Activated CD4-positive, alpha-beta T cell treated with anti-CD3 and anti-CD28 coated beads for 36 hours (primary cell): ENCODE measurements at places on chromosomes 1 and 21. TPM values are rescaled to one million over a fixed set of nuclear protein-coding genes. Genes with fewer than 3 reads are reported as not detected.

MMEL1 gene
- 0.97 TPM for total RNA-seq

KCNN3 gene
- 0.25 TPM for total RNA-seq

ZFP69B gene
- 4.6 TPM for total RNA-seq

OPRD1 gene
- total RNA-seq, result 0.02 TPM

PIK3CD gene
- 114 TPM for total RNA-seq

CTSS gene
- total RNA-seq, result 44.8 TPM

KRTAP19-3 gene
- not detected for total RNA-seq

FCRL2 gene
- not detected for total RNA-seq

FBLIM1 gene
- not detected for total RNA-seq

SPRR2G gene
- not detected for total RNA-seq

CFAP107 gene
- total RNA-seq, result not detected

CCNL2 gene
- 89.7 TPM for total RNA-seq

KIAA0040 gene
- 26.1 TPM for total RNA-seq

KCNC4 gene
- total RNA-seq, result 13.9 TPM

ZNF683 gene
- total RNA-seq, result not detected

C8A gene
- total RNA-seq, result not detected

HNRNPCL4 gene
- not detected for total RNA-seq

IFI44L gene
- 52.1 TPM for total RNA-seq

AURKAIP1 gene
- total RNA-seq, result 117 TPM

LINGO4 gene
- total RNA-seq, result 0.09 TPM

PLA2G2A gene
- total RNA-seq, result not detected

CCDC185 gene
- not detected for total RNA-seq

HIVEP3 gene
- 29.4 TPM for total RNA-seq

ZSWIM5 gene
- total RNA-seq, result 0.69 TPM

TMEM200B gene
- 1.1 TPM for total RNA-seq

TNFRSF4 gene
- 340 TPM for total RNA-seq

RGSL1 gene
- total RNA-seq, result not detected

FYB2 gene
- total RNA-seq, result not detected

TFF2 gene
- total RNA-seq, result not detected

ADORA1 gene
- not detected for total RNA-seq

AGMAT gene
- total RNA-seq, result 24.0 TPM
